ENCODE measurements at places on chromosomes 13 and 19.
A peak's percentile ranks its signal among the peaks of the same experiment; 100 is the strongest.

GRCh38 chr19:32178401-32178800 lies 167.0 kb upstream of the ZNF507 start:
- DNase-seq = no peak

- no peak for DNase-seq
These were observed 2.5 kb downstream of the BSG start for GRCh38 chr19:574658-575526.

DNA sequence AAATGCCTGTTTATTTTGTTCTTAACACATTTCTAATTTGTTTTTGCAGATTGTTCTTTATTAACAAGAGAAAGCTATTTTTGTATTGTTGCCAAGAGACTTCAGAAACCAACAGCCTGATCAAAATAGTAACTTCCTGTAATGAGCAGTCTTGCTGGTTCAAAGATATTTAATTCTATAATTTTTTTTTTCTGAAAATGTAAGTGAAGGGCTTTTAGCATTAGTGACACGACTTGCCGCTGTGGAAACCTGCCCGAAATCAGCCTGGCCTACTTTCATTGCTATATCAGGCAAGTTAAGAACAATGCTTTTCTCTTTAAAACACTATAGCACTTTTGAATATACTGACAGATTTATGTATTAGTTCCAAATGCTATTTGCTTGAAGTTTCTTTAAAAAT lies 374.3 kb downstream of the EFNB2 start:
- no peak for DNase-seq

DNA sequence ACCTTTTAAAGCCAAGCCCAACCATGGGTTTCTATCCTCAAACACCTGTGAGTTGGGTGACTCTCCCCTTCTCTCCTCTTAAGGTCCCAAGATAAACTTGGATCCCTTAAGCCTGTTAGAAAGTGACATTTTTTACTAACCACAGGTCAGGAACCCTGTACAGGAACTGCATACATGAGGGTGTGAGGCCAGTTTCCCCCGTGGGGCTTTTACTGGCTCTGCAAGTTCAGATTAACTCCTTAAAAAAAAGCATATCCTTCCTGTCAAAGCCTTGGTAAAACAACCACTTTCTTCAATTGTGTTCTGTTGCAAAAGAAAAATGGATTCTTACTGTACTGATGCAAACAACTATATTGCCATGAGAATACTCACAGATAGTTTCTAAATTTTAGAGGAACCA lies 2638.7 kb upstream of the PCDH20 start:
- DNase-seq = no peak

- no peak for DNase-seq
These were observed 86.3 kb downstream of the ARHGEF7 start for GRCh38 chr13:111201304-111201940.

DNA sequence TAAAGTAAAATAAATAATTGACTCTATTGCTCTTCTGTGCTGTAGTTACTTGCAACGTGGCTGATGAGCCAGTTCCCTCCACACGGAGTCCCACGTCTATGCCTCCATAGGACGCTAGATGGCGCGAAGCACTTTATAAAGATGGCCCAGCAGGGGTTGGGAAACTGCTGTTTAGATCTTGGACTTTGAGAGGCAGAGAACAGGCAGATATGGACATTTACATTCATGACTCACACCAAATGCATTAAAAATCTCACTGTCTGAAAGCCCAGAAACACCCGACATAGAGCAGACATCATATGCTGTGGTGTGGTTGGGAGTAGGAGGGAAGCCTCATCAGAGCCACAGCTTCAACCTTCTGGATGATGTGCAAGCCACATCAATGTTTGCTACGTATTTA lies 643.1 kb upstream of the ARGLU1 start:
- peak; percentile 98 for DNase-seq

DNA sequence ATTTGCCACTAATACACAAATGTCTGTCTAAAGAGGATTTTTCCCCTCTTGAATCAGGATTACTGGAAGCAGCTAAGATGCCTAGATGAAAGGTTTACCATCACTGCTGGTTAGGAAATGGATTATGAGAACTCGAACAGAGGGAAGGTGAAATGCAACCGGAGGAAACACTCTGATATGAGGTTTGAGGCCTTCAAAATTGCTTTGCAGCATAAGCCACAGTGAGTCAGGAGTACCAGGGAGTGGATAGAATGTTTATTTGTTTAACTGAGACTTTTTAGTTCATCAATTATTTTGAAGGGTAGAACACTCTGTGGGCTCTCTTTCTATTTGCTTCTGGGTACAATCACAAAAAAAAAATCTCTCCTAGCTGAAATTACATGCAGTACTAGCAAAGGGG lies 18.1 kb downstream of the CDADC1 start:
- DNase-seq = no peak

DNA sequence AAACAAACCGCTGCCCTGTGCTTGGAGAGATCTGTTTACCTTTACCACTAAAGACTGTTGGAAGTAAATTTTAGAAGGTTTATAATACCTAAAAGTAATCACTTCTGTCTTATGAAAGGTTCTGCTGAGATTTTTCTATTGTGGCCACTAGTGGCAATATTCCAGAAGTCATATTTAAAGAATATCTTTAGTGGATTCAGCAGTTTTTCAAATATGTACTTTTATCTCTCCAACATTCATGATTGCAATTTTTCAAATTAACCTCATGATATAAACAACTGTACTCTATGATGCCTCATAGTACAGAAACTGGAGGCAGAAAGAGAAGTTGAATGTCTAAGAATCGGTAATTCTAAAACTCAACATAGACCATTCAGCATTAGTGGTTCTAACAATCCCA lies 53.2 kb upstream of the USPL1 start:
- DNase-seq = no peak

GRCh38 chr13:97437729-97438128 lies 3.8 kb downstream of the RAP2A start:
- DNase-seq = no peak

GRCh38 chr13:99796175-99796819 lies 175.3 kb downstream of the ZIC5 start:
- DNase-seq = no peak

GRCh38 chr19:48867123-48867745 lies 1.2 kb downstream of the PLEKHA4 start:
- no peak for DNase-seq

- DNase-seq = no peak
These were observed 1.2 kb downstream of the GJB2 start for GRCh38 chr13:20191311-20192157.

GRCh38 chr19:8484331-8484894 lies 18.0 kb downstream of the PRAM1 start:
- no peak for DNase-seq

GRCh38 chr19:19039901-19040300 lies 6.5 kb downstream of the ARMC6 start:
- DNase-seq = no peak

- no peak for DNase-seq
These were observed 746.9 kb upstream of the PCDH9 start for GRCh38 chr13:67977066-67977465.

DNA sequence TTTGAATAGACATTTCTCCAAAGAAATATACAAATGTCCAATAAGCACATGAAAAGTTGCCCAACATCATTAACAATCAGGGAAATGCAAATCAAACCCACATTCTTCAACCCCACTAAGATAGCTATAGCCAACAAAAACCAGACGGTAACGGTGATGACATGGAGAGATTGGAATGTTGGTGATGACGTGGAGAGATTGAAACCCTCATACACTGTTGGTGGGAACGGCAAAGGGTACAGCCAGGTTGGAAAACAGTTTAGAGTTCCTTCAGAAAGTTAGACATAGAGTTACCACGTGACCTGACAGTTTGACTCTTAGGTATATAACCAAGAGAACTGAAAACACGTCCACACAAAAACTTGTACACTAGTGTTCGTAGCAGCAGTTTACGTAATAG lies 48.1 kb downstream of the TNFRSF19 start:
- DNase-seq = no peak

DNA sequence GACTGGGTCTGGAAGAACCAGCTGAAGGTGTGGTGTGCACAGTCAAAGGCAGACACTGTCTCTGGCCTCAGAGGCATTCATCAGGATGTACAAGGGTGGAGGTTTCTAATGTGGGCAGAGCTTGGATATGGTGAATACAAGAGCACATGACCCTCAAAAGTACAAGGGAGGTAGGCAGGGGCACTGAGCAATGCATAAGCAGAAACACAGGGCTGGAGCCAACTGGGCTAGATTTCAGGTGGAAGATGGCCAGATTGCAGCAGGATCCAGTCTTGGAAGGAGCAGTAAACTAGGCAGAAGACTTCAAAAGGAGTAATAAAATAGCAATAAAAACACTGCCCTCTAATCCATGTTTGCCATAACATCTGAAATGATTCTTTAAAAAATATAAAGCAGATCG lies 417.1 kb downstream of the OLFM4 start:
- DNase-seq = no peak

- no peak for DNase-seq
These were observed 799.0 kb downstream of the DACH1 start for GRCh38 chr13:71068041-71068440.

- no peak for DNase-seq
These were observed 50.8 kb downstream of the TSSK6 start for GRCh38 chr19:19464339-19465098.

GRCh38 chr19:12698138-12698537 lies 1.7 kb upstream of the FBXW9 start:
- DNase-seq = no peak

DNA sequence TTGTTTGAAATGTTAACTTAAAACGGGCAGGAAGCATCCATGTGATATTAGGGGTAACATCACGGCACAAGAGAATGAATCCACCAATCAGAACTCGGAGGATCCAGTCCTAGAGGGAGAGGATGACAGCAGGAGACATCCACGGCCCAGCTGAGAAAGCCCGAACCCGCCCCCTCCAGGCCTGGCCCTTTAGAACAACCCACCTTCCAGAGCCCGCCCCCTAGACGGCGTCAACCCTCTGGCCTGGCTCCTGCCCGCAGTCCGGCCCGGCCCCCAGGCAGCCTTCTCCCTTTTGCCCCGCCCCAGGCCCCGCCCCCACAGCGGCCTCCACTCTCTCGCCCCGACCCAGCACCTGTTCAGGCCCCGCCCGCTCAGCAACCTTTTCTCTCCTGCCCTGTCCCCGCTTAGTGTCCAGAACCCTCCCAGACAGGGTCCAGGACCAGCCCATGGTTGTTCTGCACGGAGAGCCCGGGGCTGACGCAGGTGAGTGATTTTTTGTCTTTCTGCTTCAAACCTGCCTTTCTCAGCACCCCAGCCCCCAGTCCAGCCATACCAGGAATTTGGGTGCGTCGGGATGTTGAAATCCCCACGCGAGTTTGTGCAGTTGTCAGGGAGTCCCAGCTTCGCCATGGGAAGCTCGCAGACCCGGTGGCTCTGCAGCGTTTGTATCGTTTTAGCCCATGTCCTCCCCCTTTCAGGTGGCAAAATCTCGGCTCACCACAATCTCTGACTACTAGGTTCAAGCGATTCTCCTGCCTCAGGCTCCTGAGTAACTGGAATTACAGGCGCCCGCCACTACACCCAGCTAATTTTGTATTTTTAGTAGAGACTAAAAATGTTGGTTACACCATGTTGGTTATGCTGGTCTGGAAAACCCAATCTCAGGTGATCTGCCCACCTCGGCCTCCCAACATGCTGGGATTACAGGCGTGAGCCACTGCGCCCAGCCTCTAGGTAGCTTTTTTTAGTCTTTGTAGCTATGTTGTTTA lies 16.1 kb downstream of the ZNF816 start:
- peak; percentile 59 for DNase-seq

GRCh38 chr19:11556634-11557420 lies 2.2 kb downstream of the ELOF1 start:
- no peak for DNase-seq

DNA sequence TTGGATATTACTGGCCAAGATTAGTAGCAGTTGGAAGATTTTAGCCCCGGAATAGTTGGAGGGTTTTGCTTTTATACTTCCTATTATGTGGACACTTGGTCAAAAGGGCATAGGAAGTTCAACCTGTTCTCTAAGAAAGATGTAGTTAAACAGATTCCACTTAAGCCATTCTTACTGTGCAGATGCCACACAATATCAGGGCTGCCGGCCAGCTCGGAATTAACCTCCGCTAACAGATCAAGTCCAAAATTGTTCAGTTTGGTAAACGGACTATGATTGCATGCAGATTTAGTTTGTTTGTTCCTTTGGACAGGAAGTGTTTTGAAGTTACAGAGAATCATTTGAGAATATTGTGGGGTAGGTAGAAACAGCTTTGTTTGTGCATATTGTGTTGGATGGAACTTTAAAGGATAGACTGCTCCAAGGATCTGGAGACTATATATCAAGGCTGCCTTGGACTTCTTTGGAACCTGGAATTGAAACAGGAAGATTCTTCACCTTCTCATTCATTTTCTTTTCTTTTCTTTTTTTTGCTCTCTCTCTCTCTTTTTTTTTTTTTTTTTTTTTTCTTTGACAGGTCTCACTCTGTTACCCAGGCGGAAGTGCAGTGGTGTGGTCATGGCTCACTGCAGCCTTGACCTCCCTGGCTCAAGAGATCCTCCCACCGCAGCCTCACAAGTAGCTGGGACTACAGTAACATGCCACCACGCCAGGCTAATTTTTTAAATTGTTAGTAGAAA lies 5.0 kb upstream of the SPRY2 start:
- DNase-seq = no peak

DNA sequence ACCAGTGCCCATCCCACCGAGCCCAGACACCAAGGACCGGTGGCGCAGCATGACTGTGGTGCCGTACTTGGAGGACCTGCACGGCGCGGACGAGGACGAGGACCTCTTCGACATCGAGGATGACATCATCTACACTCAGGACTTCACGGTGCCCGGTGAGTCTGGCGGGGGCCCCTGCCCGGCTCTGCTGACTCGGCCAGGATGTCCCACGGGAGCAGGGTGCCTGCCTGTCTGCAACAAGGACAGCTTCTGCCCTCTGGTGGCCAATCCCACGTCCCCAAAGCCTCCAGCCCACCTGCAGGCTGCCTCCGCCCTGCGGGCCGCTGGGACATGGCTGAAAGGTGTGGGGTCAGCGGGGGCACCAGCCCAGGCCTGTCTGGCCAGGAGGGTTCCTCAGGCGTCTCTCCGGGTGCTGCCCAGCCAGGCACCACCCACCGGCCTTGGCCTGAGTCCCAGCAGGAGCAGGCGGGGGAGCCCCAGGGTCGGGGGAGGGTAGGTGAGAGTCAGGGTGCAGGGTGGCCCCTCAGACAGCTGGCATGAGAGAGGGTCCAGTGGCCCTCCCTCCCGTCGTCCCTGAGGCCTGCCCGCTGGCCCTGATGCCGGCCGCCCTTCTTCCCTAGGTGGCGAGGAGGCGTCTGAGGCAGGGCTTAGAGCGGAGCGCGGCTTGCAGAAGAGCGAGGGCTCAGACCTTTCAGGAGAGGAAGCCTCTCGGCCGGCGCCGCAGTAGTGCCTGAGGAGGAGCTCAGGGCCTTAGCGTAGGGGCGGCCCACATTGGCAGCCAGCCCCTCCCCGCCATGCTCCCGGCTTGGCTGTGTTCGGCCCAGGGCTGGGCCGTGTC lies 14.6 kb downstream of the CBARP start:
- DNase-seq = no peak

- DNase-seq = no peak
These were observed 43.0 kb downstream of the IFT88 start for GRCh38 chr13:20610006-20610405.

GRCh38 chr19:52343548-52343947 lies 7.5 kb downstream of the ZNF610 start:
- peak; percentile 63 for DNase-seq

Measured in NCI-H187 (cell line).